ENCODE measurements at places on chromosomes 2 and 18.
A peak's percentile ranks its signal among the peaks of the same experiment; 100 is the strongest.

DNA sequence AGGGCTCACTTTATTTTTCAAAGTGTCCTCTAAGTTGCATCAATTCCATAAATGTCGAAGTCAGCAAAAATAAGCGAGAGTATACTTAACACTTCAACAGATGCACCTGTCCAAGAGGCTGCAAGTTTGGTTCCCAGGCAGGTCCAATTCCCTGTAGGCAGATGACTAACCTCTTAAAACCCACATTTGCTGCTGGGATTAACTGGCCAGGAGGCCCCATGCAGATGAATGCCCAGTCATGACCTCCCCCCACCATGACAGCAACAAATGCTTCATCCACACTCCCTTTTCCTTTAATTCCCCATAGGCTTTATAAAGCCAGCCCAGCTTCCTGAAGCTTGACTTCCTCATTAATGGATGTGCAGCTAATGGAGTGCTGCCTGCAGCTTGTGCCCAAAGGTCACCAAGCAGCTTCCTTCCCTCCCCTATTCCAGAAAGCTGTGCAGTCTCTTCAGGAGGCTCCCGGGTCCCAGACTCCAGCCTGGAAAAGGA, 35.7 kb downstream of the REEP1 start:
- DNase-seq, result no peak

DNA sequence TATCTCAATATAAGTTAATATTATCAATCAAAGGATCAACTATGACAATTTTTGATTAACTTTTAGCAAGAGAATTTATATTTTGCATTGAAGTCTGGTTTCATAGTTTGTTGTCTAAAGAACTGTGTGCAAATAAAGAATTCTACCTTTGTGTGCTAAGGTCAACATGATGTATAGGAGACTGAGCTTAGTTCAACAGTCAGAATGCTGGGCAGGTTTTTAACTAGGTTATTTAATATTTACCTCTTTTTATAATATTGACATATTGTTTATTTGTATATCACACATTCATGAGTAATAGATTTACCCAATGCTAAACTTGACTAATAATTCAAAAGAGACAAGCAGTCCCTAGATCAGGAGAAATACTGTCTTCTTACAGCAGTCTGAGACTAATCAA, 831.4 kb downstream of the DSC3 start:
- no peak for DNase-seq

GRCh38 chr2:98070081-98070480, 16.9 kb upstream of the VWA3B start:
- no peak for DNase-seq

DNA sequence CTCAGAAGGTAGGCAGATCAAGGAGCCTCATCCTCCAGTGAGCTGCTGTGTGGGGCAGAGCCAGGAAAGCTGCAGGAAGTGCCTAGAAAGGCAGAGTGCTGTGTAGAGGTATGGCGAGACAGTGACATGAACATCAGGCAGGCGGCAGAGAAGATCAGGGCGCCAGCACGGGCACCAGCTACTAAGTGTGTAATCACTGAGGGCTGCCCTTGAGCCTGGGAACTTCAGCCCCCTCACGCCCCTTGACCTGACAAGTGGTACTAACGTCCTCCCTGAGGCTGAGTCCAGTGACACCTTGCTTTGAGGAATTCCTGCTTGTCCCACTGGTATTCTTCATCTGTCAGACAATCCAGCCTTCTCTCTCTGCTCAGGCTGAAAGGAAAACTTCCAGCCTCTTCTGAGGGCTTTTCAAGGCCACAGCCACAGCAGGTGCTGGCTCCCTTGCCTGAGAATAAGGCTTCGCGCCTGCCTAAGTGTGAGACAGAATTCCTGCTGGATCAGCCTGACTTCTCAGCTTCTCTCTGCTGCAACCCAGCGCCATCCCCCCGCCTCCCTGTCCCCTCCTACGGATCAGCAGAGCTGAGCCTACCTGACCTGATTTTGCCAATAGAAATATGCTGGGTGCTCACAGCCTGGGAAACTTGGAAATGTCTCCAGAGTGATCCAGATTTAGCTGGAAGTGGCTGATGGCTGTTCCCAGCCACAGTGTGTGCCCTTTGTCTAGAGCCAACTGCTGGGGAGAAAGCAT, 148.0 kb downstream of the SMAD7 start:
- no peak for DNase-seq

DNA sequence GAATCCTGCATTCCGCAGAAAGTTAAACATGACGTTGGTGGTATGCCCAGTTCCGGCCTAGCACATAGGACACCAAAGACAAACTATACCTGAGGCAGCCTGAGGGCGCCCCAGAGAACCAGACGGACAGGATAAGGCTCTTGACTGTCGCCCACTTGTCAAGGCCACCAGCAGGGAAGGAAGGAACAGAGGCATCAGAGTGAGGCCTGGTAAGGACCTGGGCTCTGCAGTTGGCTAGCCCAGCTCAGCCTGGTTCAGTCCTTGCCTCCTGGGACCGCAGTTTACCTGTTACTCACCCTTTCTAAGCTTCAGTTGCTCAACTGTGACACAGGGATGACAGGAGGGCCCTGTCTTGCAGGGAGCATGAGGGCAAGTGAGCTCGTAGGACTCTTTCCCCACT, 82.1 kb downstream of the ACTR2 start:
- no peak for DNase-seq

- DNase-seq, result peak; percentile 82
These were observed at the start of gene TYMS for GRCh38 chr18:657311-658000. TYMS (plus strand) TSS chr18:657653; CDS start chr18:657743, 90 bp downstream.

GRCh38 chr2:128346291-128347170, 27.9 kb upstream of the HS6ST1 start:
- DNase-seq, result no peak

- no peak for DNase-seq
These were observed 4.6 kb upstream of the TEX51 start for GRCh38 chr2:126894082-126894481.

GRCh38 chr2:33131749-33132148, 185.0 kb downstream of the LTBP1 start:
- no peak for DNase-seq

GRCh38 chr2:97785818-97786217, 72.4 kb downstream of the ZAP70 start:
- DNase-seq, result no peak

DNA sequence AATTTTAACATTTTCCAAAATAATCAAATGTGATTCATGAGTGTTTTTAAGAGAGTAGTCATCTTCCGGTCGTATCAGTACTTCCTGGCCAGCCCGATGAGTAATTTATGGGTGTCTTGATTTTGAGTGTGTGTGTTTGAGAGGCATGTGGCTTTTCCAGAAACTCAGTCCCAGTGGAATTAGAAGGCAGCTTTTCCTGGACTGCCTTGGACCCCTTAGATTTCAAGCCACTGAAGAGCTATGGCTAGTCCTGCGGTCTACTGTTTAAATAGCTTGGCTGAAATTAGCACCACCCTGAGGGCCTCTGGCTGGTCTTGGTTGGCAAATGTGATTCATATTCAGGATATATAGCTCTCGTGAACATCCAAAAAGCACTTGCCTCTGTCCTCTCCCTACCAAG, 59.4 kb downstream of the HK2 start:
- DNase-seq, result no peak

DNA sequence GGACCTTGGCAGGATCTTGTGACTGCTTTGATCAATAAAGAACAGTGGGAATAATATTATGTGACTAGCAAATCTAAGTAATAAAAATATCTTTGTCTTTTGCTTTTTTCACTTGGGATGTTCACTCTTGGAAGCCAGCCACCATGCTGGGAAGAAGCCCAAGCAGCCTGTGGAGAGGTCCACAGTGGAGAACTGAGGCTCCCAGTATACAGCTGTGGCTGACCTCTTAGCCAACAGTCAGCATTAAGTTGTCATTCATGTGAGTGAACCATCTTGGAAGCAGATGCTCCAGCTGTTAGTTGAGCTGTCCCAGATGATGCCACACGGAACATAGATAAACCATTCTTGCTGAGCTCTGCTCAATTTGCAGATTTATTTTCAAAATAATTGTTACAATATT, 160.0 kb downstream of the OSR1 start:
- no peak for DNase-seq

DNA sequence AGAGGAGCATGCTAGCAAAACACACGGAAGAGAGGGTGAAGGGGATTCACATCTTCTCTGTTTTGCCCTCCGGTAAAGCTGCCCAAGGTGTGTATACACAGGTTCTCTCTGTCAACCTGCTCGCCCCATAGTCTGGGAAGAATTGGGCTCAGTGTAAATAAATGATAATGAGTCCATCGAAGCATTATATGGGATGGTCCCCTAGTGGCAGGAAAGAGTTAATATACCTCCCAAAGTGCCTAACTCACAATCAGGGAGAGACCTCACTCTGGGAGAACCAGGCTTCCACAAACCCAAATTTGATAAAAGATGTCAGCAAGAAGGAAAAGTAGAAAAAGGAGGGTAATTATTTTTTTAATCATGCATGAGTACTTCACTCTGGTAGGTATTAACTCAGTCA, 262.2 kb upstream of the ZNF521 start:
- no peak for DNase-seq
